ENCODE measurements at places on chromosomes 3 and 15. TPM values are rescaled to one million over a fixed set of nuclear protein-coding genes. Genes with fewer than 3 reads are reported as not detected.

DNA sequence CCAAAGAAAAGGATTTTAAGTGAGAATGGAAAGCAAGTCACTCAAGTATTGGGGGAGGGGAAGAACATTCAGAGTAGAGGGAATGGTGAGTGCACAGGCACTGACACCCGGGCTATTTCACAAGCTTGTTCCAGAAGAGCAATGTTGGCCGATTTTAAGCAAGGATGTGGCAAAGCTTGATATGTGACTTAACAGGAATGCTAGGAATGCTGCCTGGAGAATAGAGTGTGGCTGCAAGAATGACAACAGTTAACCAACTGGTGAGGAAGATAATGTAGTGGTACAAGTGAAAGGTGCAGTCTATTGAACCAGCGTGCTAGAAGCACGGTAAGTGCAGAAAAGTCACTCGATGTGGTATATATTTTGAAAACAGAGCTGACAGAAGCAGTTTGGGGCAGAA, 6.2 kb upstream of the CCDC80 start:
- H3K4me1 ChIP-seq = peaks cover 48% of the 10 kb centered on the region
- H3K36me3 ChIP-seq = no peaks in the 10 kb centered on the region
- DNase-seq = peak; percentile 95

DNA sequence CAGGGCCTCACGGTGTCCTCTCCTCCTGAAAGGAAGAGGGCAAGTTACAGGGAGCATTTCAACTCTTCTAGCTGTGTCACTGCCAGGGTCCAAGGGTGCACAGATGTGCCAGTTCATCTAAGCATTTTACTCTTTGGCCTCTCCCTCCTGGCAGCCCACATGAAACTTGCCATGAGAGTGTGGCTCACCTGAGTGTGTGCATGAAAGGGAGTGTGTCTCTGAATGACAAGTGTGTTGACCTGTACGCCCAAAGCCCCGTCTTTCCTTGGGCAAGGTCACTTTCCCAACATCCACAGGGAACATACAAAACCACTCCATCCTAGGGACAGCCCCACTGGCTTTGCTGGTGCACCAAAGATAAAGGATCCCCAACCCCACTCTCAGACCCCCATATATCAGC, 280.0 kb downstream of the NTRK3 start:
- no peak overlapping the region for H3K27ac ChIP-seq
- H3K4me1 ChIP-seq = no peaks in the 10 kb centered on the region
- H3K27me3 ChIP-seq = no peaks in the 10 kb centered on the region

DNA sequence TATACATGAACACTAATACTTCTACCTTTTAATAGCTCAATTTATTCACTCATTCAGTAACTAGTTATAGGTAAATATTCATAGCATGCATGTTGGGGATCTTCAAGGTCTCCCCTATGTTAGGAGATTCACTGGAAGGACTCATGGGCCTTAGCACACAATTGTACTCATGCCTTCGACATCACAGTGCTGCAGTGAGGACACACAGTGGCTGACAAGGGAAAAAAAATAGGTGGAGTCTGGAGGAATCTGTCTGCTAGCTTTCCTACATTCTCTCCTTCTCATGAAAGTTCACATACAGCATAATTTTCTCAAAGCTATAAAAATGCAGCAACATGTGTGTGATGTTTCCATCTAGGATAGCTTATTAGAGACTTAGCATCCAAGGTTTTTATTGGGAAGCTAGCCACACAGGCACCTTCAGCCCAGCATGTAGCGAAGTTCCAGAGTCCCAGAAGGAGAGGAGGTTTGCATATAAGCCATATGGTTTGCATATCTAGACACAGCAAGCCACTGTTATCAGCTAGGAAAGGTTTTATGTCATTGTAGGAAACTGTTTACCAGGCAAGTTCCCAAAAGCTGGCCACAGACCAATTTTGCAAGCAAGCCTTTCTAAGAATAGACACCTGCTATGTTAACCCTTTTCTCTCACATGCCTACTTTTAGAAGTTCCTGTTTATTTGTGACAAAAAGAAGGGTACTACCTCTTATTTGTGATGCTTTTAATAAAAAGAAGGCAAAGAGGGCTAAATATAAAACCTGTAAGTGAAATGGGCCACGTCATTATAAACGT, 46.4 kb downstream of the MORC1 start:
- no peaks in the 10 kb centered on the region for H3K36me3 ChIP-seq
- H3K4me3 ChIP-seq = no peak overlapping the region

DNA sequence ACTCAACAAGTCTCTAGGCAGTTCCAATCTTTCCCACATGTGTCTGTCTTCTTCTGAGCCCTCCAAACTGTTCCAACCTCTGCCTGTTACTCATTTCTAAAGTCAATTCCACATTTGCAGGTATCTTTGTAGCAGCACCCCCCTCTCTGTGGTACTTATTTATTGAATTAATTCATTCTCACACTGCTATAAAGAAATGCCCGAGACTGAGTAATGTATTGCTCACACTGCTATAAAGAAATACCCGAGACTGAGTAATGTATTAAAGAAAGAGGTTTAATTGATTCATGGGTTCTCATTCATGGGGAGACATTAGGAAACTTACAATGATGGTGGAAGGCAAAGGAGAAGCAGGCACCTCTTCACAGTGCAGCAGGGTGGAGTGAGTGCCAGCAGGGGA, 1413.8 kb downstream of the SI start:
- no peak for DNase-seq
- no peaks in the 10 kb centered on the region for H3K36me3 ChIP-seq
- H3K27ac ChIP-seq = no peak overlapping the region
- no peaks in the 10 kb centered on the region for H3K4me1 ChIP-seq

DNA sequence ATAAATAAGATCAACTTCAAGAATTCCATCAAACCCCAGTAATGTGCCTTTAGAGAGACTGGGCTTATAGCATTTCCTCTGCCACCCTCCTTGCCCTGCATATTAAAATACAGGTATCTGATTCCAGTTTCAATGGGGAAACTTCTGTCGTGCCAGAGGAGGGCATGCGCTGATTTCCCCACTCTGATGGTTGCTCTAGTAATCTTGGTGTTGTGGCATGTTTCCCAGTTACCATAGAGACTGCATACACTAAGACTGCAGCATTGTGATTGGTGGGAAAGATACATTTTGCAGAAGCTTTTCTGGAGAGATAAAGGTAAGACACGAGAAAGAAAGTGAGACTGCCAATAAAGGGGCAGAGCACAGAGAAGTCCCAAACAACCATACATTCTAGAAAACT, 225.6 kb downstream of the TIGIT start:
- H3K4me3 ChIP-seq = no peak overlapping the region
- H3K4me1 ChIP-seq = no peaks in the 10 kb centered on the region
- no peaks in the 10 kb centered on the region for H3K27me3 ChIP-seq

The UROC1 gene
- total RNA-seq = not detected

GRCh38 chr3:188627652-188628051, 473.7 kb downstream of the LPP start:
- H3K27me3 ChIP-seq = no peaks in the 10 kb centered on the region
- peak; percentile 94 for DNase-seq
- peaks cover 22% of the 10 kb centered on the region for H3K4me1 ChIP-seq

DNA sequence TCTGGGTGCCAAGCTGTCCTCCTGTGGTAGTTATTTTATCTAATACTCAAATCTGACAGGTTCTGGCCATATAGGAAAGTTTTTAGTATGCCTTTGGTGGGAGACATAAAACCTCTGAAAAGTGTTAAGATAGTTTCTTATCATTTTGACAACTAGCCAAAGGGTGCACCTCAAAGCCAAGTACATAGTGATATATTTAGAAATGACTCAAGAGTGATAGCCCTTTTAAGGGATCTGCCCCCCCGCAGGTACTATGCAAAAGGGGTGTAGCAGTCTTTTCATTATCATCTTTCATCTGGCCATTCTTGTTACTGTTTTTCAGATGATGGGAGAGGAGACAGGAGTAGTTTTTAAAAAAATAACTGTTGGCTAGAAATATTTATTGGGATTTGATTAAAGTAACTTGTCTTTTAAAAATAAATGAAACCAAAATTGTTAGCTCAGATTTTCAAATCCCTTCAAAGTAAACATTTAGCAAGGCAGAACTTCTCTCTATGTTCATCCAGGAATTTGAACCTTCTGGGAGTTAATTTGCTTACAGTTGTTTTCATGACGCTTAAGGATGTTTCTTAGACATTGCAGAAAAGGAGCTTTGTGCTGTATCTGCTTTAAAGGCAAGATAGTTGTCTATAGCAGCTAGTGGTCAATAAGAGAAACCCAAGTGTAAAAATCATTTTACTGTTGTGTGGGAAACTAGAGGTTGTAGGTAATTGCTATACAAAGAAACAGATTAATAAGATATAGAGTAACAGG, 5.1 kb downstream of the PHLDB2 start:
- H3K27me3 ChIP-seq = no peaks in the 10 kb centered on the region
- H3K4me1 ChIP-seq = peaks cover 51% of the 10 kb centered on the region
- H3K4me3 ChIP-seq = peak overlapping the region; percentile 19
- H3K27ac ChIP-seq = peak overlapping the region; percentile 99

DNA sequence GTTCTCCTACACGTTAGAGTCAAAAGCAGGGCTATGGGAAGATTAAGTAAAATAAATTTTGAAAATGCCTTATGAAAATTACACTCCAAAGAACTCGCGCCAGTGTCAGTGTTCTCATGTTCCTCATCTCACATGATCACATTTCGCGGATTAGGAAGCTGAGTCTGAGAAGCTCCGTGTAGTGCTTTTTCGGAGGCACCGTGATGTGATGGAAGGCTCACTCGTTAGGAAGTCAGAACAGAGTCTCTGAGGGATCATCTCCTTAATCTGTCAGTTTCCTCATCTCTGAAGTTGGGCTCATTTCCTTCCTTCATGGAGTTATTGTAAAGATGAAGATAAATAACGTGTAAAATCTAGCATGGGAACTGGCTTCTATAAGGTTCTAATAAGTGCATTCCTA, 3.2 kb downstream of the ADIPOQ start:
- H3K4me1 ChIP-seq = no peaks in the 10 kb centered on the region
- DNase-seq = no peak
- no peak overlapping the region for H3K4me3 ChIP-seq
- no peaks in the 10 kb centered on the region for H3K36me3 ChIP-seq
- no peak overlapping the region for H3K27ac ChIP-seq

GRCh38 chr15:23033979-23034378, 5.4 kb downstream of the TUBGCP5 start:
- no peak overlapping the region for H3K27ac ChIP-seq
- no peaks in the 10 kb centered on the region for H3K4me1 ChIP-seq
- no peaks in the 10 kb centered on the region for H3K27me3 ChIP-seq

The IMPG2 gene
- total RNA-seq = 0.26 TPM

The NR2E3 gene
- total RNA-seq = not detected

- H3K36me3 ChIP-seq = no peaks in the 10 kb centered on the region
- no peaks in the 10 kb centered on the region for H3K27me3 ChIP-seq
- peak; percentile 73 for DNase-seq
- H3K27ac ChIP-seq = no peak overlapping the region
- no peak overlapping the region for H3K4me3 ChIP-seq
- H3K4me1 ChIP-seq = peaks cover 28% of the 10 kb centered on the region
Measured at GRCh38 chr15:70234256-70234905, 136.7 kb upstream of the TLE3 start.

The ADGRG7 gene
- not detected for total RNA-seq

The SERINC4 gene
- not detected for total RNA-seq

GRCh38 chr3:100103558-100104441, 10.5 kb downstream of the FILIP1L start:
- H3K27me3 ChIP-seq = no peaks in the 10 kb centered on the region
- no peaks in the 10 kb centered on the region for H3K36me3 ChIP-seq
- H3K4me1 ChIP-seq = peaks cover 31% of the 10 kb centered on the region

- H3K27me3 ChIP-seq = peaks cover 60% of the 10 kb centered on the region
- DNase-seq = peak; percentile 69
- H3K36me3 ChIP-seq = no peaks in the 10 kb centered on the region
- no peak overlapping the region for H3K27ac ChIP-seq
- no peak overlapping the region for H3K4me3 ChIP-seq
Measured at GRCh38 chr3:123344175-123344906, 104.5 kb downstream of the ADCY5 start.

DNA sequence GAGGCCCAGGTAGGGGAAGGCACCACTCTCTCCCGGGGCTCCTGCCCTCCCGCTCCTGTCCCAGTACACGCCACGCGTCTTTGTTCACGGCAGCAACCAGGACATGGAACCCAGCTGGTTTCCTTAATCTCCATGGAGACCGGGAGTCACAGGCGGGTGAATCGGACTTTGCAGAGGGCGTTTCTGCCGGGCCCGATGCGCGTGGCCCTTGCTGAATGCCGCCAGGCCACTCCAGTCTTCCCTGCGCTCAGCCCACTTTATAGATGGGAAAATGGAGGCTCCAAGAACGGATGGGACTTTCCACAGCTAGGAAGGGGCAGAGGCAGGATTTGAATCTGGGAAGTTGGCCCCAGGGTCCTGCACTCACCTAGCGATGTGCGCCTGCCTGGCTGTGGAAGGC, 7.4 kb downstream of the PLXND1 start:
- peak overlapping the region; percentile 64 for H3K27ac ChIP-seq
- no peaks in the 10 kb centered on the region for H3K36me3 ChIP-seq
- no peaks in the 10 kb centered on the region for H3K27me3 ChIP-seq

GRCh38 chr3:170154569-170155143, 26.9 kb downstream of the PHC3 start:
- DNase-seq = no peak
- no peaks in the 10 kb centered on the region for H3K27me3 ChIP-seq
- H3K36me3 ChIP-seq = peaks cover 3% of the 10 kb centered on the region
- H3K4me3 ChIP-seq = no peak overlapping the region

GRCh38 chr3:53614307-53614706, 119.9 kb downstream of the CACNA1D start:
- H3K4me3 ChIP-seq = no peak overlapping the region
- no peaks in the 10 kb centered on the region for H3K27me3 ChIP-seq
- no peaks in the 10 kb centered on the region for H3K36me3 ChIP-seq
- H3K27ac ChIP-seq = no peak overlapping the region
- no peak for DNase-seq

DNA sequence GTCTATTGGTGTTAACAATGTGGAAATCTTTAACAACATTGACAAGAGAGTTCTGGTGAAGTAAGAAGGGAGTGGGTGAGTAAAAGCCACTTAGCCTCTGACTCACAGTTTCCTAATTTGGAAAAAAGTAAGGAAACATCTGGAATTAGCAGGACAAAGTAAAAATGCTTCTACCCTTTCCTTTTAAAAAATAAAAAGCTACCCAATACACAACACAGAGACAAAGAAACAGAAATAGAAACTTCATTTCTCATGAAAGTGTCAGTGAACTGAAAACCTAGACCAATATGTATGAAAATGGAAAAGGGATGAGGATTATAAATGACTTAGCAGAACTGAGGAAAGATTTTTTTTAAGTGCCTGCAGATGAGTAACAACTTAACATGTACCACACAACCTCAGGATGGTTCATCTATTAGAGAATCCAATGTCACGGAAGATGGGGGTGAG, 65.4 kb downstream of the SSR3 start:
- H3K27ac ChIP-seq = peak overlapping the region; percentile 58
- H3K4me3 ChIP-seq = peak overlapping the region; percentile 9
- DNase-seq = peak; percentile 81
- H3K27me3 ChIP-seq = no peaks in the 10 kb centered on the region
- no peaks in the 10 kb centered on the region for H3K36me3 ChIP-seq

The ZNF662 gene
- total RNA-seq = 0.53 TPM
